Stimulated activated CD8-positive, alpha-beta memory T cell treated with anti-CD3 and anti-CD28 coated beads, Interleukin-2, amount 100 ng/mL, for 1 hour (primary cell): ENCODE measurements at places on chromosomes 5 and 9.

DNA sequence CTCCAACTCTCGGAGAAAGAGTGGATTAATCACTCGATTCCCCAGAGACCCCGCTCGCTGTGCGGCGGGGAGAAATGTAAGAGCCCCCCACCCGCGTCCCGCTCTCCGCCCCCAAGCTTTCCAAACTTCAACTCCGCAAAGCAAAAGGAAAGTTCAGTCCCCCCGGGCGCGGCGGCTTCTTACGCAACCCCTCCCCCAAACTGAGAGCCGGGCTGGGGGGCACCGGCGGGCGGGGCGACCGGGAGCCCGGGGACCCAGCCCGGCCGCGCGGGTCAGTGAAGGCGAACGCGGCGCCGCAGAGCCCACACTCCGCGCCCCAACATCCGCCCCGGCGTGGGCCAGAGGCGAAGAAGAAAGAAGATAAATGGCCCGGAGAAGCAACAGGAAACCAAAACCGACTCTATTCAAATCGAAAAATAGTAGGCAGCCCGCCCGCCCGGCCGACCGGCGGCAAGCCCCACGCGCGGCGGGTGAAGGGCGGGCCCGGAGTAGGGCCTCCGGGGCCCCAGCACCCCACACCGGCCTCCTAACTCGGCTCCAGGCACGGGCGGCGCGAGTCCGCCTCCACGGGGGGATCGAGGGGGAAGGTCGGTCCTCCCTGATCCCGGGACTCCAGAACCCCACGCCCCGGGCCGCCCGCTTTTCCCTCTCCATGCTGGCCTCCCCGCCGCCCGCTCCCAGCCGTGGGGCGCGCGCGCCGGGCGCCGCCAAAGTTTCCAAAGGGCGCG, 720 bp downstream of the NOTCH1 start:
- DNase-seq, result no peak

DNA sequence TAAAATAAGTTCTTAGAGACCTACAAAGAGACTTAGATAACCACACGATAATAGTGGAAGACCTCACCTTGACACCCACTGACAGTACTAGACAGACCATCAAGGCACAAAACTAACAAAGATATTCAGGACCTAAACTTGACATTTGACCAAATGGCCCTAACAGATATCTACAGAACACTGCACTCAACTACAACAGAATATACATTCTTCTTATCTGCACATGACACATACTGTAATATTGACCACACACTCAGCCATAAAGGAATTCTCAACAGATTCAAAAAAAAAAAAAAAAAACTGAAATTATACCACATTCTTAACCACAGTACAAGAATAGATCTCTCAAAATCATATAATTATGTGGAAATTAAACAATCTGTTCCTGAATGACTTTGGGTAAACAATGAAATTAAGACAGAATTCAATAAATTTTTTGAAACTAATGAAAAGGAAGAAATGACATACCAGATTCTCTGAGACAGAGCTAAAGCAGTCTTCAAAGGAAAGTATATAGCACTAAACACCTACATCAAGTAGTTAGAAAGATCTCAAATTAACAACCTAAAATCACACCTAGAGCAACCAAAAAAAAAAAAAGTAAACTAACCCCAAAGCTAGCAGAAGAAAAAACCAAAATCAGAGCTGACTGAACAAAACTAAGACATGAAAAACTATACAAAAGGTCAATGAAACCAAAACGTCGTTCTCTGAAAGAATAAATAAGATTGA, 362.3 kb upstream of the POU5F2 start:
- no peak for DNase-seq

DNA sequence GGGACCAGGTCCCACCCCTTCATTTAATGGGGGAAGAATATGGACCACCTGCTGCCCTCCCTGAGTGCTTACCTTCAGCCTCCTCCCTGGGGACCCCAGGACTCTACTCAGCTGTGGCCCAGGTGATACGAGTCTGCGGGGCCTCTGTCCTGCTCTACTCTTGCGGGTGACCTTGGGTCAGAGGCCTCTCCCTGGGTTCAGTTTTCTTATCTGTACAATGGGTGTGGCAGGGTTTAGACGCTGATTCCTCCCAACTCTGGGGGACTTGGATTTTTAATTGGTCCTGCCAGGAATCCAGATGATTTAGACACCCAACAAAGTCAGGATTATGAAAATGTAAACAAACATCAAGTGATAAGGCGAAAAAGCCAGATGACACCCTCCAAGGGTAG, 25.0 kb downstream of the FAM163B start:
- DNase-seq, result no peak

DNA sequence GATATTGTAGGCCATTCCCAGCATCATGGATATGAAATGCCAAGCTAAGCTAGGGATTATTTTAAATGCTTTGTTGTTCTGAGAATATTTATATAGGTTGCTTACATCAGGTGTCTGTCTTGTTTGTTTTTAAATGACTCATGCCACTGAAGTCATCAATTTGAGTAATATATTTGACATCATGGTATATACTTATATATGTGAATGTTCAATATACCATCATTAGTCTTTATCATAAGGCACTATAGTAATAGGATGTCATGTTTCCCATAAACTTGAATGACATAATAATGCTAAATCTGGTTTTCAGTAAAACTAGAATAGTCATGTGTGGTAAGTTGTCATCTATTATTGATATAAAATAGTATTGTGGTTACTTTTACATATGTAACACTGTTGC, 13.1 kb downstream of the C9orf85 start:
- no peak for DNase-seq

GRCh38 chr5:85920984-85921383, 696.8 kb upstream of the COX7C start:
- DNase-seq, result no peak

DNA sequence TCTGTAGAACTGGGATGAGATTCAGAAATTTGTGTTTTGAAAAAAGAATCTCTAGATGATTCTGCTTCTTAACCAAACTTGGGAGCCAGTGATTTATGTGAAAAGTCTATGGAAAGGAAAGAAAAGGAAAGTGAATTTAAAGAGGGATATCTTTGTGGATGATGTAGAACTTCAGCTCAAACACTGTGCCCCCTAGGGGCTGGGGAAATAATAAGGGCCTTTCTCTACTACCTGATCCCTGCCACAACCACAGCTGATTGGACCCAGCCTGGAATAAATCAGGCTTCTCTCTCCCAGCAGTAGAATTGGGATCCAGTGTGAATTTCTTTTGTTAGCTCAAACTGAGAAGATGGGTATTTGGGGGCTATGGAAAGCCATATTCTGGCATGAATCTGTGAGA, 155.0 kb downstream of the PRELID2 start:
- no peak for DNase-seq

DNA sequence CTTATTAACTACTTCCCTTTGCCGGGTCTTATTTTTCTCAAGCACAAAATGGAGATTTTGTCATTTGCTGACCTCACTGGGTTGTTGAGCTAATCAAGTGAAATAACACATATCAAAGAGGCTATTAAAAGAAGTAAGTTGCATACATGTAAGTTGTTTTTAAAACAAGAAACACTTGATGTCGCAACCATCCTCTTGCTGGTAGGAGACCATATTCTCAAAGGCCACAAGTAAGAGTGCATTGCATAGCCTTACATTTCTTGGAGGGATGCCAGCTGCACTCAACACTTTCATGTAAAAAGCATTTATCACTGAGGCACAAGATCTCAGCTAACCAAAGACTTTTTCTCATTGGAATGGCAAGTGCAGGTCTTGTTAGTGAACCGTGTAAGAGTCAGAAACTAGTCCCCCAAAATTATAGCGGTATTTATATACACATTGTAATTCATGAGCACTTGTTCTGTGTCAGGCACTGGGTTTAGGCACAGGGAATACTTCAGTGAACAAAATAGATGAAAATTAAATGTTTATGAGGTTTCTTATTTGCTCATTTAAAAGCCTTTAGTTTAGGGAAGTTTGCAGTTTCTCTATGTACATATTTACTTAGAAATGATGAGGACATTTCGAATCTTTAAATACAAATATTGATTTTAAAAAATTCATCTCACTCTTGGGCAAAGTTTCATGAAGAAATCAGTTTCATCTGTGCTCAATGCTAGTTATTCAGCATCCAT, 72.0 kb downstream of the ZFAND5 start:
- DNase-seq, result no peak

DNA sequence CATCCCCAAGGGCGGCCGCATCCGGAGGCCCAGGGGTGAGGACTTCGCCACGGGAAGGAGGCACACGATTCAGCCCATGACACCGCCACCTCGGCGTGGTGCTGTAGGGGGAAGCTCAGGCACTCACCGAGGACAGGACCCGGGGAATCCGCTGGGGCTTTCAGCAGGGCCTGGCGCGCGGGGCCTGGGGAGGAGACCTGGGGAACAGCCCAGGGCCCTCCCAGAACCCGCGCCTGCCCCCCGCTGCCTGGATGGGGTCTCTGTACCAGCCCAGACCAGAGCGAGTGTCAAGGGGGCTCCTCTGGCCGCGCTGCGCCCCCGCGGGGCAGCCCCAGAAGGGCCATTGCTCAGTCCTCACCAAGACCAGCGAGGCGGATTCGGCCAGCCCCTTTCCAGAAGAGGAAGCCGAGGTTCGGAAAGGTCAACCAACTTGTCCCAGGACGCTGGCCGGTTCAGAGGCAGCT, 12.8 kb downstream of the COL23A1 start:
- DNase-seq, result no peak

DNA sequence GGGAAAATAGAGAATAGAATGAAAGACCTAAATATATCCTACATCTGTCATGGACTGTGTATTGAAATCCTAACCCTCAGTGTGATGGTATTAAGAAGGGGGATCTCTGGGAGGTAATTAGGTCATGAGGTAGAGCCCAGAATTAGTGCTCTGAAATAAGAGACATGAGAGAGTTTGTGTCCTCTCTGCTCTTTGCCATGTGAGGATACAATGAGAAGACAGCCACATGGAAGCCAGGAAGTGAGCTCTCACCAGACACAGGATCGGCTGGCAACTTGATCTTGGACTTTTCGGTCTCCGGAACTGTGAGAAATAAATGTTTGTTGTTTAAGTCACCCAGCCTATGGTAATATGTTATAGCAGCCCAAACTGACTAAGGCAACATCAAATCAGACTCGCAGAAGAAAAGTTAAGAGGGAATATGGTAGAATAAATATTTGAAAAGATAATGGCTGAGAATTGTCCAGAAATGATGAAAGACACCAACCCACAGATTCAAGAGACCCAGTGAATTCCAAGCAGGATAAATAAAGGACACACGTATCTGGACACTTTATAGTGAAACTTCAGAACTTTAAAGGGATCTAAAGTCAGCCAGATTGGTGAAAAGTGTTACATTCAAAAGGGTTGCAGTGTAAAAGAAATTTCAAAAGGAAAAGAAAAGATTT, 12.7 kb upstream of the SLC36A1 start:
- no peak for DNase-seq

DNA sequence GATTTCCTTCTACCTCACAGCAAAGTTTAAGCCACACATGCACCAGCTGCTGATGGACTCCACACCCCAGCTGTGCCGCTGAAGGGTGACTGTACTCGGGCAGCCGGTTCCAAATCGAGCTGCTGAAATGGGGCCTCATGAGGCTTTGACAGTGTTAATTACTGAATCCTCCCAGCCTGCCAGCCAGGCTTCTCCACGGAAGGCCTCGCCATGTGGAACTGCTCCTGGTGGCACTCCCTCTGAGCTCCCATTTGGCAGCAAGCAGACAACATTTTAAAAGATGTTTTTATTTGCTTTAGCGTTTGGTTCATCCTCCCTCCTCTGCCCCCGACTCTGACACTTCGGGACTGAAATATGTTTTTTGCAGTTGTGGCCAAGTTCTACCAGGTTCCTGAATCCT, 479.4 kb upstream of the MPDZ start:
- DNase-seq, result no peak

DNA sequence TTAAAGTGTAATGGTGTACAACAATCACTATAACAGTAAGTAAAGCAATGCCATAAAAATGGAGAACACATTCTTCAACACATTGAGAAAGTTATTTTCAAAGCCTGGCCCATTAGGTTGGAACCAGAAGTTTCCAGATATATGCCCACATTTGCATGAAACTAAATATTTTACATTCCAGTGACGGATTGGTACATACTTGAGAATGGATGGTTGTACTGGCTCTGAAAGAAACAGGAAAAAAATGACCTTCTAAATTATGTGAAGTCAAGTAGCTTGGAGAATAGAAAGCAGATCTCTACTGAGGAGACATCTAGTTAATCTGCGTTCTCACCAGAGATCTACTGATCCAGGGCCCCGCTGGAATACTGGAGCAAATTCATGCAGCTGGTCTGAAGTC, 1037.0 kb downstream of the NR2F1-AS1 start:
- DNase-seq, result no peak

DNA sequence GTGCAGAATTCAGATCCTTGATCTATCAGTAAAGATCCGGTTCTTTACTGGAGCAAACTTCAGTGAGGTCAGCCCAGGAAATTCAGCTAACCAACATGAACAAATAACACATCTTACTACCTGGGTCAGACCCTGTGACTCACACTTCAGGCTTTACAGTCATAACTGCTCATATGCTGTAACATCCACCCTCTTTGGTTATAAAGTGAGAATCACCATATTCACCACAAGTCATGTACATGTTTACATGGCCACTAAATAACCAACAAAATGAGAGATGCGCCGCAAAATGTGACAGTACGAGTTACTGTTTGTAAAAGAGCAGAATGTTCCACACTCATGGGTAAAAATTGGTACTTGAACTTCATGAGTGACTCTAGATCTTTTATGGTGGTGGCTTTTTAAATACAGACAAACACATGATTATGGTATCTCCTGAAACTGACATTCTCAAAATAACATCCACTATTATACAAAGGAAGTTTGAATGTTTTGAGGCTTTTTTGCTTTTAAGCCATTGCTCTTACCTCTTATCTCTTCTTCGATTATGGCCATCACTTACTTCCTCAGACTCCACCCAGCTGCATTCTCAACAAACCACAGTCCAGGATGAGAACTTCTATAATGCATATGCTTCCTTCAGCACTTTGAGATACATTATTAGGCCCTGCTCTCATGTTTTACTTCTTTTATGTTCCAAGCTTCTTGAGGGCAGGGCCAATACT, 516.6 kb downstream of the RAB3C start:
- DNase-seq, result peak; percentile 4

DNA sequence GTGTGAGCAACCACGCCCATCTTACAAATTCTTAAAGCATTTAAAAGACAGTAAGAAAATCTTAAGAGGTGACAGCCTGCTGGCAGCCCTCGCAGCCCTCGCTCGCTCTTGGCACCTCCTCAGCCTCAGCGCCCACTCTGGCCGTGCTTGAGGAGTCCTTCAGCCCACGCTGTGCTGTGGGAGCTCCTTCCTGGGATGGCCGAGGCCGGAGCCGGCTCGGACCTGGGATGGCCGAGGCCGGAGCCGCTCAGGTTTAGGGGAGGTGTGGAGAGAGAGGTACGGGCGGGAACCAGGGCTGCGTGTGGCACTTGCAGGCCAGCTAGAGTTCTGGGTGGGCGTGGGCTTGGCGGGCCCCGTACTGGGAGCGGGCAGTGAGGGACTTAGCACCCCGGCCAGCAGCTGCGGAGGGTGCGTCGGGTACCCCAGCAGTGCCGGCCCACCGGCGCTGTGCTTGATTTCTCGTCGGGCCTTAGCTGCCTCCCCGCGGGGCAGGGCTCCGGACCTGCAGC, 9.3 kb upstream of the ECM2 start:
- DNase-seq, result no peak

GRCh38 chr9:114559830-114560513, 27.6 kb upstream of the ATP6V1G1 start:
- DNase-seq, result no peak

GRCh38 chr5:147349241-147349640, 114.4 kb downstream of the STK32A start:
- DNase-seq, result no peak

- DNase-seq, result no peak
Measured at GRCh38 chr9:4640027-4640426, 22.1 kb upstream of the PLPP6 start.

- DNase-seq, result no peak
Measured at GRCh38 chr5:111262153-111262552, 38.0 kb downstream of the CAMK4 start.

- no peak for DNase-seq
Measured at GRCh38 chr5:137342764-137343163, 156.4 kb downstream of the SPOCK1 start.
